Right forelimb (tissue), 1 donor: ENCODE measurements at places on chromosomes 13 and 19.

- DNase-seq, result no peak
Measured at GRCh38 chr13:37918751-37919150, 49.2 kb upstream of the TRPC4 start.

DNA sequence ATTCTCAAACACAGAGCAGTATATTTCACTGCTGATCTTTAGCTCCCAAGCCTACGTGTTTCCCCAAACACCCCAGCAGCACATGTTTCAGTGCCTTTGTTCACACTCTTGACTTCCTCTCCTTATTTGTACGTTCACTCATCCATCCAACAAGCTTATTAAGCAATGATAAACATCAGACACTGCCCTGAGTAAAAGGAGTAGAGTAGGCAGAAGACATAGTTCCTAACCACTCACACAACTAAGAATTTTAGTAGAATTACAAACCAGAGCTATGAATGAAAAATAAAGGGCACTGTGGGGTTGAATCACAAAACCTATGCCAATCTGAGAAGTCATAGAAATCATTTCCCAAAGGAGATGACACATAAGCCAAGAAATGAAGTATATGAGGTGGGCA is 213.5 kb downstream of the DIAPH3 start:
- no peak for DNase-seq

GRCh38 chr19:5687360-5688198 is 2.5 kb upstream of the RPL36 start:
- no peak for DNase-seq

- peak; percentile 78 for DNase-seq
Measured at GRCh38 chr19:17475541-17476115, 5.3 kb downstream of the SLC27A1 start.

GRCh38 chr13:25971459-25972145 is 80.2 kb downstream of the SHISA2 start:
- DNase-seq, result no peak
